ENCODE measurements at places on chromosomes 6 and 20.

- DNase-seq = no peak
Measured at GRCh38 chr6:163414946-163415619, 565 bp downstream of the QKI start.

GRCh38 chr20:37681384-37682112 lies 12.3 kb upstream of the CTNNBL1 start:
- DNase-seq = no peak

DNA sequence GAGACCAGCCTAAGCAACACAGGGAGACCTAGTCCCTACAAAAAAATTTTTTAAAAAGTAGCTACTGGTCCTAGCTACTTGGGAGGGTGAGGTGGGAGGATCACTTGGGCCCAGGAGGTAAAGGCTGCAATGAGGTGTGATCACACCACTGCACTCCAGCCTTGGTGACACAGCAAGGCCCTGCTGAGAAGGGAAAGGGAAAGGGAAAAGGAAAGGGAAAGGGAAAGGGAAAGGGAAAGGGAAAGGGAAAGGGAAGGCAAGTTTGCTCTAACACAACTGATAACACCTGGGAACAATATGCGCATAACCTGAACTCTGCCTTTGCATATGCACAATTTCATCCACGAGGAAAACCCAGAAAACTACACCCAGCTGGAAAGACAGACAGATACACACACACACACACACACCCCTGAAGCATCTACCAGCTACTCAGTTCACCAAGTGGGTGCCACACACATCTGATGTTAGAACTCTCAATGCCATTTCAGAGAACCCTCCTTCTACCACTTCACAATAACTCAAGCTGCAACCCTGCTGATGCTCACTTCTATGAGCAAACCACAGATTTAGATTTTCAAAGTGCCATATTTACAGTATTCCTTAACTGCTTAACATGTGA lies 19.1 kb downstream of the B4GALT5 start:
- no peak for DNase-seq

- DNase-seq = no peak
Measured at GRCh38 chr20:18066421-18067333, 9.0 kb upstream of the OVOL2 start.

GRCh38 chr20:47125758-47126591 lies 230.5 kb downstream of the ZMYND8 start:
- DNase-seq = no peak

- no peak for DNase-seq
Measured at GRCh38 chr6:154289818-154290508, 66.6 kb downstream of the IPCEF1 start.

DNA sequence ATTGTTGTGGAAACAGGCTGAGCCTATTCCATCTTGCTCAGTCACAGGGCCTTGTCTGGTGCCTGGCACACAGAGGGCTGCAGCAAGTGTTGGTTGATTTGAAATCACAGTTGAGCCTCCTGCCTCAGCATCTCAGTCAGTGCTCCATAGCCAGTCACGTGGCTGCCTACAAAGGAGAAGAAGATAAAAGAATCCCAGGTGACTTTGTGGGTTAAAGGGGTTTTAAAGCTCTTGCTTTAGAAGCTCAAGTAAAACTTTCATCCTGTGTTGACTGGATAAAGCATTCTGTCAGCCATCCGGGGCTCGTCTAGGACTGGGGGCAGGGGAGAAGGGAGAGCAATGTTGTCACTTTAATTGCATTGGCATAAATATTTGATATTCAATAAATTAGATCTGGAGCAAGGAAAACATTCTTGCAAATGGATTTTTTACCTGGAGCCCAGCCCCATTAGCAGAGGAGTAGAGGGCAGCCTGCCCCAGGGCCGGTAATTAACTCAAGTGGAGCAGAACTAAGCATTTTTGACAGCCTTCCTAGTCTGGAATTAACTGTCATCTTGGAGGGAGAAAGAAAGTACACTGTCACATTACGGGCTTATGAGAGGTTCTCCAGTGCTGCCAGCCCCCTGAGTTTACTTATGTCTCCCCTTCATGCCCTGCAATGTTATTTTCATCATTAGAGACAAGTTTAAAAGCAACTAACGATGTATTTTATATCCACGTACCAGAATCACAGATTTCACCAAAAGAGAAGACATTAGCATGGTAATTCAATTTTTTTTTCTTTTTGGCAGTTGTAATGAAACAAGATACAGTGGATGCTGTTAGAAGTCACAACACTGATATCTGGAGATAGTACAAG lies 71.7 kb upstream of the GTSF1L start:
- DNase-seq = no peak

GRCh38 chr6:144447472-144447871 lies 162.3 kb downstream of the UTRN start:
- no peak for DNase-seq

DNA sequence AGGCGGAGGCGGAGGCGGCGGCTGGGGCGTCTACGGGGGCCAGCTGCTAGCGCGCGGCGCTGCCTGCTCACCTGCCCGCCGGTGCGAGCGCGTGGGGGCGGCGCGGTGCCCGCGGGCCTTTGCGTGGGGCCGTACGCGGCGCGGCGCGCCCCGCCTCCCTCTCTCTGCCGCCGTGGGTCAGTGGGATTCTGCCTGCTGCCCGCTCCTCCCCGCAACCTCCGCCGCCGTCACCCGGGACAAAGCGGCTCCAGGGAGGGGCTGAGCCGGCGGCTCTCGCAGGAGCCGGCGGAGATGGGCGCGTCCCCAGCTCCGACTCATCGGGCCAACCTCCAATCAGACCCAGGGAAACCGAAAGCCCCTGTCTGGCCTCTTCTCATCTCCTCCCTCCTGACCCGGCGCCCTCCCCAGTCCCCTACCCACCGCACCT lies at the start of gene RCAN2:
Gene RCAN2 (minus strand): TSS at position 249 of the 427 bp plus-strand sequence.
- no peak for DNase-seq

DNA sequence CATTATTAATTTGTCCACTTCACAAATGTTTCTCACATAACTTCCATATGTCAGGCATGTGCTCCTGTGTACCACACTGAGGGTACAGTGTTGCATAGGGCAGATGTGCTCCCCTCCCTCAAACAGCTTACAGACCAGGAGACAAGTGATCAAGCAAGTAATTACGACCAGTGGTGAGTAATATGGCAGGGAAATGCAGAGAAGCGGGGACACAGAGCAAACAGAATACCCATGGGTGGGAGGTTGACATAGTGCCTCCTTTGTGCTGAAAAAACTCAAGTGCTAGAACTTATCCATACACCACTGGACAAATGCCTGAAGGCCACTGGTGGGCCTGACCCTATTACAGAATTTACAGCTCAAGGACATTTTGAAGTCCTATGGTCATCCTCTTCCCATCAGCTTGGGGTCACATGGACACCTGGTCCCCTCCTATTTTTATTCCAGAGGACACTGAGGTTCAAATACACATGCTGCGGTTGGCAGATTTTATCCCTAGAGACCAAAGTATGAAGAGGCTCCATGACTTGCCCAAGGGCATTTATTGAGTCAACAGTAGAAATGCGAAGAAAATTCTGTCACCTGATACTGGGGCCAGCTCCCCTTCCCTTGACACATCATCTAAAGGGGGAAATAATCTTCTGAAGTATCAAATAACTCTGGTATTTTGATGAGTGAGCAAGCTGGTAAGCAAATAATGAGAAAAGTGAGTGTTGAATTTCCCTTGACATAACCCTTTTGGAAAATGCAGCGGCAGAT lies 116.6 kb downstream of the QRSL1 start:
- no peak for DNase-seq

GRCh38 chr6:157432231-157432891 lies 51.4 kb downstream of the ZDHHC14 start:
- DNase-seq = no peak

- DNase-seq = no peak
Measured at GRCh38 chr20:51281521-51281920, 258.6 kb upstream of the KCNG1 start.

DNA sequence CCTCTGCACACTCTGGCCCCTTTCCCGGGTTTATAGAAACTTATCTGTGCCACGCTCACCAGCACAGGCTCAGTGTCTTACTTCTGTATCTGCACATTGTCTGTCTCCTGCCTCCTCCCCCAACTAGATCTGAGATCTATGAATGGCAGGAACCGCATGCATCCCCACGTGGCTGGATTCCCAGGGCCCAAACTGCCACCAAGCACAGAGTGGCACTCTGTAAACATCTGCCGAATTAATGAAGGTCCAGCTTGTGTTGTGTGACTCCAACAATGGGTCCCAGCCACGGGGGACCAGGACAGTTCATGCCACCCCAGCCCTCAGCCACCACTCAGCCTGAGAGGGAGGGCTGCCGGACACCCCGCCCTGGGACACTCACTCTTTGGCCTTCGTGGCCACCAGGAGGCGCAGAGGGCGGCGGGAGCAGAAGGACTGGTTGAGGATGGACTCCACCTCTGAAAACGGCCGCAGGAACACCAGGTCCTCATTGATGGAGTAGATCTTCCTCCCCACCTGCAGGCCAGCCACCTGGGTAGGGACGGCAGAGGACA lies 171.1 kb downstream of the PREX1 start:
- DNase-seq = no peak

- DNase-seq = no peak
Measured at GRCh38 chr6:148704400-148705246, 42.2 kb upstream of the UST start.

- DNase-seq = no peak
Measured at GRCh38 chr20:43408848-43409576, 48.7 kb upstream of the SRSF6 start.

- no peak for DNase-seq
Measured at GRCh38 chr6:34917626-34918285, 28.7 kb downstream of the ANKS1A start.

DNA sequence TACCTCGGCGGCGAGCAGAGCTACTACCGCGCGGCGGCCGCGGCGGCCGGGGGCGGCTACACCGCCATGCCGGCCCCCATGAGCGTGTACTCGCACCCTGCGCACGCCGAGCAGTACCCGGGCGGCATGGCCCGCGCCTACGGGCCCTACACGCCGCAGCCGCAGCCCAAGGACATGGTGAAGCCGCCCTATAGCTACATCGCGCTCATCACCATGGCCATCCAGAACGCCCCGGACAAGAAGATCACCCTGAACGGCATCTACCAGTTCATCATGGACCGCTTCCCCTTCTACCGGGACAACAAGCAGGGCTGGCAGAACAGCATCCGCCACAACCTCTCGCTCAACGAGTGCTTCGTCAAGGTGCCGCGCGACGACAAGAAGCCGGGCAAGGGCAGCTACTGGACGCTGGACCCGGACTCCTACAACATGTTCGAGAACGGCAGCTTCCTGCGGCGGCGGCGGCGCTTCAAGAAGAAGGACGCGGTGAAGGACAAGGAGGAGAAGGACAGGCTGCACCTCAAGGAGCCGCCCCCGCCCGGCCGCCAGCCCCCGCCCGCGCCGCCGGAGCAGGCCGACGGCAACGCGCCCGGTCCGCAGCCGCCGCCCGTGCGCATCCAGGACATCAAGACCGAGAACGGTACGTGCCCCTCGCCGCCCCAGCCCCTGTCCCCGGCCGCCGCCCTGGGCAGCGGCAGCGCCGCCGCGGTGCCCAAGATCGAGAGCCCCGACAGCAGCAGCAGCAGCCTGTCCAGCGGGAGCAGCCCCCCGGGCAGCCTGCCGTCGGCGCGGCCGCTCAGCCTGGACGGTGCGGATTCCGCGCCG lies 994 bp downstream of the FOXC1 start:
- DNase-seq = no peak

DNA sequence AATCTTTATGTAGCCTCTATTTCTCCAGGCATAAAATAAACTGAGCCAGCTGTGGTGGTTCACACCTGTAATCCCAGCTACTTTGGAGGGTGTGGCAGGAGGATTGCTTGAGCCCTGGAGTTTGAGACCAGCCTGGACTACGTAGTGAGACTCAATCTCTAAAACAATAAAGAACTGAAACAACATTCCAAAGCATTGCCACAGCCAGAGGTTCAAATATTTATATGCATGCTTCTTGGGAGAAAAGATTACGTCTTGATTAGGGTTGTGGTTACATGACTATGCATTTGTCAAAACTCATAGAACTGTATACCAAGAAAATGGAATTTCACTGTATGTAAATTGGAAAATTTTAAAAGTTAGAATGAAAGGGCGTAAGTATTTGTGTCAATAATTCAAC lies 27.7 kb upstream of the PAX1 start:
- no peak for DNase-seq

DNA sequence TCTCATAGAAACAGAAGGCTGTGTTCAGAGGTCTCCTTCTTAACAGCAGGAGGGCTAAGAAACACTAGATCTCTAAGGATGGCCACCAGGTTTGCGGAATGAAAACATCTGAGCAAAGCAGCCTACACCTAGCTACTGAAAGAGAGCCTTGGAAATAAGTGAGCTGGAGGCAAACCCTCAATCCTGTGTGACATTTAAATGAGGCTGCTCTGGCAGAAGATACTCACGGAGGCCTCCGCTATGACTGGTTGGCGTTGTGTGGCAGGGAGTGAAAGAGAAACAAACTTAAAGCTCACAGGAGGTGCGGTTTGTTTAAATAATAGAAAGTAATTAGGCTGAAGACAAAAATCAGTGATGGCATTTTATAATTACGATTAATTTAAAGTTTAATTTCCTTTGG lies 162.0 kb upstream of the RNF217 start:
- no peak for DNase-seq

DNA sequence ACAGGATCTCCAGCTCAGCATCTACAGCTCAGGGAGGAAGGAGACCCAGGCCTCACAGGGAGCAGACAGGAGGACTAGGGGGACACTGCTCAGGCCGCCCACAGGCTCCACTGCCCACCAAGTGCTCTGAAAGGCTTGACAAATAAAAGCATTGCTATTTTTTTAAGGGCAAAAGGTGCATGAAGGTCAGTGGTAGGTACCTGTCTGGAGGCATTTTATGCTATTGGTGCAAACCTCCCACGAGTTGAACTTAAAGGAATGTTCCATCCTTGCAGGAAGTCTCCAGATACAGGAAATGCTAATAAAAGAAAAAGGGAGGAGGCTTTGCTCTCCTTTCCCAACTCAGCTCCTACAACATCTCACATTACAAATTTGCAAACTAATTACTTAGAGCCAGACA lies 228.1 kb downstream of the FOXC1 start:
- no peak for DNase-seq

- DNase-seq = no peak
Measured at GRCh38 chr6:44850312-44850711, 462.8 kb downstream of the CDC5L start.
